ENCODE measurements at places on chromosomes 16 and 17.

DNA sequence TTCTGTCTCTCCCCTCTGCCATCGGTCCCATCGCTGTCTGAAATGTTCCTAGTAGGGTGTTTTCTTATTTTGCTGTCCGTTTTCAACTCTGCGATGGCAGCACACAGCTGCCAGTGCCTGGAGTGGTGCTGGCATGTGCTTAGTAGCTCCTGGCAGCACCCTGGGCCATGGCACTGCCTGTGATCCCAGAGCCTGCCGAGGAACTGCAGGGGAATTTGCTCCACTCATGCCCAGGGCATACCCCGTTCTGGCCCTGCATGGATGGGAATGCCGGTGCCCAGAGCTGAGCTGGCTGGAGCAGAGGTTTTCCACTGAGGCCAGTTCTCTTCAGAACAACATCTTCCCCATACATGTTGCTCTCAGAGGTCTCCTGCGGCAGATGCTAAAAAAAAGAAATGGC lies 43.1 kb downstream of the GPT2 start:
- DNase-seq = no peak

- no peak for DNase-seq
Observed at GRCh38 chr16:4918781-4919251, 18.1 kb downstream of the PPL start.

GRCh38 chr17:27049104-27049784 lies 244.7 kb upstream of the WSB1 start:
- no peak for DNase-seq

DNA sequence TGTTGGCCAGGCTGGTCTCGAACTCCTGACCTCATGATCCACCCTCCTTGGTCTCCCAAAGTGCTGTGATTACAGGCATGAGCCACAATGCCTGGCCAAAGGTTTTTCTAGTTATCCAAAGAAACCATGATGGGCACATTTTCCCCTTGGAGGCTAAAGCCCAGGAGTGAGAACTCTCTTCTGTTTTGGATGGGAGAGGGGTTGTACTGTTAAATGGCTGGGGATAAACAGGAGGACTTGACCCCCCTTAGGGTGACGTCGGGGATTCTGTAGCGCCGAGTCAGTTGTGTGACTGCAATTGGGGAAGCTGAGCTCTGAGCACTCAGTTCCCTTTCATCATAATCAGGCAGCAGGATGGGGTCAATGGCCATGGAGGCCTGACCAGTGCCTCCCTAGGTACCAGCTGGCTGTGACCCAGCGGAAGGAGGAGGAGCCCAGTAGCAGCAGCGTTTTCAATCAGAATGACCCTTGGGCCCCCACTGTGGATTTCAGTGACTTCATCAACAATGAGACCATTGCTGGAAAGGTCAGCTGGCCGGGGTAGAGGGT lies 4.1 kb downstream of the AOC3 start:
- no peak for DNase-seq
